ENCODE measurements at places on chromosomes 7 and 10.

- DNase-seq, result no peak
These were observed 111.7 kb upstream of the STEAP1B start for GRCh38 chr7:22611758-22612079.

- DNase-seq, result no peak
These were observed 98.2 kb downstream of the ANLN start for GRCh38 chr7:36487756-36488336.

DNA sequence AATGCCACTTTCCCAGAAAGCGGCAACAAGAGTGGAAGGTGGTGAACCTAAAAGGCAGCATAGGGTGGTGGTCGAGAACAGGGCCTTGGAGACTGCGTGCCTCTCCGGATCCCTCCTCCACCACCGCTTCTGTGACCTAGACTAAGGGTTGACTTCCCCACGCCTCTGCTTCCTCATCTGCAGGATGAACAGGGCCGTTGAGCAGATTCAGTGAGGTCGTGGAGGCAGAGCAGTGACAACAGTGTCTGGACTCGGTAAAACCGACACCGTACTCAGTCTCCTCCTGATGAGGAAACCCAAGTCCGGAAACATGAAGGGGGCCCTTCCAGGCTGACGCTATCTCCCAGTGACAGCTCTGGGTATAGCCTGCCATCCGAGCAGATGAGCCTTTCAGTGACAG is 162.6 kb downstream of the CELF2 start:
- DNase-seq, result no peak

GRCh38 chr7:25460433-25460832 is 232.1 kb upstream of the NPVF start:
- DNase-seq, result no peak

DNA sequence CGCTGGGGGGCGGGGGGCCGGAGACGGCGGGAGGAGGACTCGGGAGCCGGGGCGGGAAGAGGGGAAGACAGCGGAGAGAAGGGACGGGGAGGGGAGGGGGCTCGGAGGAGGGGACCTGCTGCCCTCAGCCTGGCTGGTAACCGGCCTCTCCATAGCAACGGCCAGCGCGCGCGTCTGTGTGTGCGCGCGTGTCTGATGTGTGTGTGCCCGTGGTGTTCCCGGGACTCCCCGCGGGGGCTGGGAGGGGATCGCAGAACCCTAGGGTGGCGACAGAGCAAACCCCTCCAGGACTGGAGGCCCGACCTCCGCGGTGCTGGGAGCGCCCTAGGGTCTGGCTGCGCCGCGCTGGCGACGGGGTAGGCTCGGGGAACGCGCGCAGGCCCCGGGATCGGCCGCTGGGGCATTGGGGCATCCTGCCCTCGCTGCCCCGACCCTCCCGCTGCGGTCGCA is 356.3 kb downstream of the DNAJB6 start:
- DNase-seq, result no peak

DNA sequence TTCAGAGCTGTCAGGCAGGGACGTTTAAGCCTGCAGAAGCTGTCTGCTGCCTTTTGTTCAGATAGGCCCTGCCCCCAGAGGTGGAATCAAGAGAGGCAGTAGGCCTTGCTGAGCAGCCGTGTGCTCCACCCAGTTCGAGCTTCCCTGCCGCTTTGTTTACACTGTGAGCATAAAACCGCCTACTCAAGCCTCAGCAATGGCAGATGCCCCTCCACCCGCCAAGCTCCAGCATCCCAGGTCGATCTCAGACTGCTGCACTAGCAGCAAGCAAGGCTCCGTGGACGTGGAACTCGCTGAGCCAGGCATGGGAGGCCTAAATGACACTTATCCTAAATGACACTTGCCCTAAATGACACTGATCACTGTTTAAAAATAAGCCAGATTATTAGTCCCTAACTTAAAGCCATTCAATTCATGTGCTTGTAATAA is 6.8 kb upstream of the ASB15 start:
- DNase-seq, result no peak

DNA sequence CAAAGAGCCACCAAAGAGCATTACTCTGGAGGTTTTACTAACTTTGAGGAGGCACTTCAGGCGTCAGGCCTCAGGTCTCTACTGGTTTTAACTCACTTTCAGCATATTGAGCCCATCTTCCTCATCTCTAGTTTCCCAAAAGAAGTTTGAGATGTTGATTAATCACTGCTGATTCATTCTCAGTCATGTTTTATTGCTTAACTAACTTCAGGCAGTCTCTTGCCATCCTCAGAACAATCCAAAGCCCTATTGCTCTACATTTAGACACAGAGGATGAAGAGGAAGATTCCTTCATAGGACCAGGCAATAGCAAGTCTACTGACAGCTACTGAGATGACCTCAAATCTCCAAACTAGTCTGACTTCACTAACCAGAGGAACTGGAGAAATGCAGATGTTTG is 39.1 kb upstream of the BET1 start:
- DNase-seq, result no peak

GRCh38 chr7:130803127-130803526 is 69.1 kb upstream of the KLF14 start:
- no peak for DNase-seq

- DNase-seq, result no peak
These were observed 143.7 kb downstream of the GPAM start for GRCh38 chr10:112039823-112040222.

- DNase-seq, result no peak
These were observed 89.7 kb upstream of the RET start for GRCh38 chr10:42987121-42987541.

DNA sequence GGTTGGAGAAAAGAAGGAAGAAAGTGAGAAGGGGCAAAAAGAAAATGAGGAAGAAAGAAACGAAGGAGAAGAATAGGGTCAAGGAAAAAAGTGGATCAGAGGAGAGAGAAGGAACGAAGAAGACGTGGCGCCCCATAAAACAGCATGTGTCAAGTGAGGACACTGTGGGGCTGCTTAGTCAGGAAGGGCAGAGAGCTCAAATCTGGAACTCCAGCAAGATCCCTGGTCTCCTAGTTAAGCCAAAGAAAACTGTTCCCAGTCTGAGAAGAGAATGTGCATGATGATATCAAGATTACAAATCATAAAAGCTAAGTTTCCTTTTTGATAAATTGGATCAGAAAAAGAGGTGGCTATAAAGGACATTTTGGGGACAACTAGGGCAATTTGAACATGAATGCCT is 33.0 kb downstream of the CREB3L2 start:
- DNase-seq, result no peak

DNA sequence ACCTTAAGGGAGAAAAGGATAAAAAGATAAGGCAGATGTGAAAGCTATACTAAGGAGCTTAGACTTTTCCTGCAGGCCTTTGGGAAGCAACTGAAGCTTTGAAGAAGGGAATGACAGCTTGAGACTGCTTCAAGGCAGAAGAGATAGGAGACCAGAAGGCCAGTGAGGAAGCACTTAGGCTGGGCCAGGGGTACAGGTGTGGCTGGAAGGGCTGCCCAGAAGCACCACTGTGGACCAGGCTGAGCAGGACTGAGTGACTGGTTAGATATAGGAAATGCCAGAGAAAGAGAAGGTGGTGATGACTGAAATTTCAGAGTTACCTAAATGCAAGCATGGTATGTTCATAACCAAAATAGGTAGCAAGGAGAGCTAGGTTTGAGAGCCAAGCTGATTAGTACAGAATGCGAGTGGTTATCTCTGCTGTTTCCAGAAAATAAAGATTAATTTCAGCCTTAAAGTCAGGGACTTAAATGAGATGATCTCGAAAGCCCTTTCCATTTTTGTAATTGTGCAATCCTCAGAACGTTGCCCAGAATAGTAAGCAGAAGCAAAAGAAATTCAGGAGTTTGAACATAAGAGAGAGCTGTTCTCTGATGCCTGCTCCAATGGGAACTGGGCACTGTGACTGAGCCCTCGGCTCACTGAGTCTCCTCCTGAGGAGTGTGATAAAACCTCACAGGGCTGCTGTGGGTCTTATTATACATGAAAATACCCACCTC is 54.9 kb downstream of the MET start:
- no peak for DNase-seq

DNA sequence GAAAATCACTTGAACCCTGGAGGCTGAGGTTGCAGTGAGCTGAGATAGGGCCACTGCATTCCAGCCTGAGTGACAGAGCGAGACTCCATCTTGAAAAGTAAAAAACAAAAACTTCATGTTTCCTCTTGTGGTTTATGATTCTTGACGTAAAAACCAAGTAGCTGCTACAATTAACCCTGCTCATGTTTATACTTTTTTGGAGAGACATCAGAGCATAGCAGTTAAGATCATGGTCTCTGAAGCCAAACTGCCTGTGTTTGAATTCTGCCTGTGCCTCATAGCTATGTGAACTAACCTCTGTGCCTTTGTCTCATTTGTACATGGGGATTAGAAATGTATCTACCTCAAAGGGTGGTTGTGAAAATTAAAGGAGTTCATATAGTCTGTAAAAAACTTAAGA is 27.2 kb downstream of the SUV39H2 start:
- DNase-seq, result no peak

DNA sequence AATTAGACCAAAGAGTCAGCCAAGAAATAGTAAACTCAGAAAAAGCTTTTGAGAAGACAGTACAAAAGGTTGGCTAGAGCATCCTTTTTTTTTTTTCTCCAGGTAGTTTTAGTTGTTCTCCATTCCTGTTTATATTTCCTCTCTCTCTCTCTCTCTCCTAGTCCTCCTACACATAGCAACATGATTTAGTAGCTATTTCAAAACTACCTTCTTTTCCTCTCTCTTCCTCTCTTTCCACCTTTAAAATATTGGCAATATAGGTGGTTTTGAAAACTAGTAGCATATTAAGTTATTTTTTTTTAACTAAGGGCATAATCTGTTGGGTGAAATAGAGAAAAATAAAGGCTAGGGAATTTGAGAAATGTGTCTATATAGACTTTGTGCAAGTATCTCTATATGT is 5.0 kb downstream of the SKIDA1 start:
- no peak for DNase-seq

- no peak for DNase-seq
These were observed 4.8 kb downstream of the SLC25A28 start for GRCh38 chr10:99615426-99615825.
